ENCODE measurements at places on chromosomes 1 and 21. TPM values are rescaled to one million over a fixed set of nuclear protein-coding genes. Genes with fewer than 3 reads are reported as not detected.

CFAP107 gene
- not detected for total RNA-seq

KIF26B gene
- total RNA-seq, result not detected

AK2 gene
- 328 TPM for total RNA-seq

RASSF5 gene
- total RNA-seq, result 203 TPM

COL6A1 gene
- total RNA-seq, result 0.39 TPM

HSD11B1 gene
- 22.4 TPM for total RNA-seq

ACKR1 gene
- not detected for total RNA-seq

LHX8 gene
- not detected for total RNA-seq

CYP4X1 gene
- total RNA-seq, result not detected

TSSK3 gene
- 0.90 TPM for total RNA-seq

CCDC30 gene
- 1.5 TPM for total RNA-seq

TAS1R3 gene
- total RNA-seq, result not detected

TDRD5 gene
- not detected for total RNA-seq

ADAMTS4 gene
- 3.0 TPM for total RNA-seq

MYOC gene
- total RNA-seq, result not detected

MXRA8 gene
- total RNA-seq, result not detected

MAP7D1 gene
- total RNA-seq, result 138 TPM

PKN2 gene
- 16.2 TPM for total RNA-seq

TTC22 gene
- 4.6 TPM for total RNA-seq

VANGL2 gene
- total RNA-seq, result not detected

WLS gene
- total RNA-seq, result not detected

CGN gene
- total RNA-seq, result 1.3 TPM

CFHR1 gene
- total RNA-seq, result not detected

LAMC2 gene
- not detected for total RNA-seq

SYNC gene
- total RNA-seq, result not detected

TEX38 gene
- total RNA-seq, result 0.21 TPM

SPRR4 gene
- total RNA-seq, result not detected

RGS2 gene
- total RNA-seq, result 6.4 TPM

ARHGEF16 gene
- total RNA-seq, result 0.17 TPM

SIM2 gene
- 2.2 TPM for total RNA-seq

TDRD10 gene
- not detected for total RNA-seq

KRTAP11-1 gene
- total RNA-seq, result not detected

AJAP1 gene
- total RNA-seq, result not detected
